ENCODE measurements at places on chromosomes 11 and 22.

DNA sequence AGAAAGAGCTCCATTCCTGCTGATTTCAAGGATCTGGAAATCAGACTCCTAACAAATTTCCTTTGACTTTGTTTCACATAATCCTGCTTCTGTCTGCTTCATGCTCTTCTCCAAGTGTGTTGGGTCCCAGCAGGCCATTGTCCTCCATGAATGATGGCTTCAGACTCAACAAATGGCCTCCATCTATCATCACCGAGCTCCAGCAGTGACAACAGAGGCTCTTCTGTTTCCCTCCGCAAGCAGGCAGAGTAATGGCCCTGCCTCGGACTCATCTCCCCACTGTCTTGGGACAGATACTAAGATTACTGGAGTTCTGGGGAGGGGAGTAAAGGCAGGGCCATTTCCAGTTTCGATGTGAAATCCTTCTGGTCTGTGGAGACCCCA is 127.3 kb downstream of the TENM4 start:
- no peak for DNase-seq

DNA sequence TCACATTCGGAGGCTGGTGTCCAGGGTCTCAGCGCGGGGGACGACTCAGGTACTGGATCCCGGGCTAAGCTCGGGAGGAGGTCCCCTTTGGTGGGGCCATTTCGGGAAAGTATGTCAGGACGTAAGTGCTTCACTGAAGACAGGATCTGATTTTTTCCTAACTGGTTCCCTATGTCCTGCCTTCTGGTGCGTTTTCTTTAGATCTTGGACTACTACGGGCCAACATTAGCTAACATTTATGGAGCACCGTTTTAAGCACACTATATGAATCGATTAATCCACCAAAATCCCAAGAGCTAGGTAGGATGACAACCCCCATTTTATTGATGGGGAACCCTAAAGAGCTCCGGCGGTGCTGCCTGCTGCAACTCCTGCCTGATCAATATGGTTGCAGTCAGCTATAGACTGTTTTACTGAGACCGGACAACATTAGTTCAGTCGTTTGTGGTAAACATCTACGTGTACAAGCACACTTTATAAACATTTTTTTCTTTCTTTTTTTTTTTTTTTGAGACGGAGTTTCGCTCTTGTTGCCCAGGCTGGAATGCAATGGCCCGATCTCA is 17.0 kb upstream of the WDR74 start:
- no peak for DNase-seq

DNA sequence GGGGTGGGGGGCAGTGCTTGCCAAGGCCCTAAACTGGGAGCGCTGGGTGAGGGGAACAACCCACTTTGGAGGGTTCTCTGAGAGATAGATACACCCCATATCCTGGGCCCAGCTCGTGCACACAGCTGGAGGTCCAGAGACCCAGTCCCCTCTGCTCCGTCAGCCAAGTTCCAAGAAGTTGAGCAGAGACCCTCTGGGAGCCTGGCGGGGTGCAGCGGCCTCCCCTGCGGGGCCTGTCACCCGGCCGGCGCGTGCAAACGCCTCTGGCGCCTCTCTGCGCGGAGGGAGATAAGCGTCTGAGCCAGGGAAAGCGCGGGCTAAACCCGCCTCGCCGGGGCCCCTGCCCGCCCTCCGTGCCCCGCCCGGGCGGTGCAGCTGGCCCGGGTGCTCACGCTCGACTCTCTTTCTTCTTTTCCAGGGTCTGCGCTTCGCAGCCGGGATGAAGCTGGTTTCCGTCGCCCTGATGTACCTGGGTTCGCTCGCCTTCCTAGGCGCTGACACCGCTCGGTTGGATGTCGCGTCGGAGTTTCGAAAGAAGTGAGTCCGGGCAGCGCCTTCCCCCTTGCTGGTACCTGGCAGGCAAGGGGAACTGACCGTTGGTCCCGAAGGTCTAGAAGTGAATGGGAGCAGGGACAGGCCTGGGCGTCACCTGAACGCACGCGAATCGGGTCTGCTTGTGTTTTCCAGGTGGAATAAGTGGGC is 540 bp downstream of the ADM start:
- no peak for DNase-seq

- peak; percentile 55 for DNase-seq
These were observed 55.2 kb downstream of the FLRT1 start for GRCh38 chr11:64090806-64091516.

GRCh38 chr11:128483211-128483788 is 104.1 kb downstream of the ETS1 start:
- no peak for DNase-seq

GRCh38 chr11:19994672-19995071 is 165.6 kb downstream of the DBX1 start:
- no peak for DNase-seq

Data from fibroblast of skin of left quadriceps (primary cell).